ENCODE measurements at places on chromosomes 3 and 15.

DNA sequence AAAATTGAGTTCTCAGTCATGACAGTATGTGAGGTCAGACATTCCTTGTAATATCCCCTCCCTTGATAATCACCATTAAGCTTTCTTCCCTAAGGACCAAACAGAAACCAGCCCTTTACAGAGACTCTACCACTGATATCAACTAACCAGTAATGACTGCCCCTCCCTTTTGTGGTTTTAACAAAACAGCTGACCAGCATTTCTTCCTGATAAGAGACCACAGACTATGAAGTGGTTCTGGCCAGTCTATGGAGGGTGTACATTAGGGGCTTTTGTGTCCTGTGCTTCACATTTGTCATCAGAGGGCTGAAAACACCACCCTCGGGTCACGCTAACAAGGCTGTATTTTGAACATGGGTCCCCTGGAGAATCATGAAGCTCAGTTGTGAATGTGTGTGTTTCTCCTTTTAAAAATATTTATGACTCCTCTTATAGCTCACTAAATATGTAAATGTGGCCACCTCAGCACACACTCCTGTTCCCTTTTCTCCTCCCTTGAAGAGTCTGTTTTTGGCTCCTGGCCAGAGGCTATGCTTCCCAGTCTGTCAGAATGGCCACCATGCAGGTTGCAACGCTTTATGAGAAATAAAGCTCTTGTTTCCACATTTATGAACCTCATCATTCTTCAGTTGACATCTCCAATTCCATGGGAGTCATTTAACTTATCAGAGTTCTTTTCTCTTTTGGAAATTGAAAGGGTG, 239.3 kb downstream of the CPNE4 start:
- DNase-seq: no peak

- DNase-seq: no peak
Measured at GRCh38 chr15:57306944-57307411, 69.3 kb upstream of the CGNL1 start.

DNA sequence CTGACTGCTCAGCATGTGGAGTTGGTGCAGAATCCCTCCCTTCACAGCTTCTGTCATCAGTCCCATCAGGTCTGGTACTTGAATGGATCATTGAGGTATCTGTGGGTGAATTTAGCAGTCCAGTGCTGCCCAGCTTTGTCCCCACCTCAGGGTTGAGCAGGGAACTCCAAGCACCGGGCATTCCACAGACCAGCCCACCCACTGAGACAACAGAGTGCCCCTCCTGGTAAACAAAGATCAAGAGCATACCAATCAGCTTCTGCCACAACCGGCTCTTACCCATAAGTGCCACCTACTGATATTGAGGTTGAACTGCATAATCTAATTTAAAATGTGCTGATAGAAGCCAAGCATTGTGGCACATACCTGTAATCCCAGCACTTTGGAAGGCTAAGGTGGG, 57.1 kb upstream of the FXR1 start:
- no peak for DNase-seq

DNA sequence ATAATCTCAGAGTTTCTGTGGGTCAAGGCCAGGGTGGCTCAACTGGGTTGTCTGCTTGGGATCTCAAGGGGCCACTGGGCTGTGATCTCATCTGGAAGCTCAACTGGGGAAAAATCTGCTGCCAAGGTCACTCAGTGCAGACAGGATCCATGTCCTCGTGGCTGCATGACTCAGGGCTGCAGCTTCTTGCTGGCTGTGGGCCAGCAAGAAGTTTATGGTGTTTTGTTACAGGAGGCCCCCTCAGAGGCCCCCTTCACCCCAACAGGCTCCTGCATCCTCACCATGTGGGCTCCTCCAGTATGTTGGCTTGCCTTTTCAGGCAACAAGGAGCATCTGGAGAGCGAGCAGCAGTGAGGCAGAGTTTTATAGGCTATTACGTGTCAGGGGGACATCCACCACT, 14.6 kb downstream of the OCA2 start:
- DNase-seq: no peak

- no peak for DNase-seq
Measured at GRCh38 chr3:56076746-56077145, 391.5 kb downstream of the ERC2 start.

DNA sequence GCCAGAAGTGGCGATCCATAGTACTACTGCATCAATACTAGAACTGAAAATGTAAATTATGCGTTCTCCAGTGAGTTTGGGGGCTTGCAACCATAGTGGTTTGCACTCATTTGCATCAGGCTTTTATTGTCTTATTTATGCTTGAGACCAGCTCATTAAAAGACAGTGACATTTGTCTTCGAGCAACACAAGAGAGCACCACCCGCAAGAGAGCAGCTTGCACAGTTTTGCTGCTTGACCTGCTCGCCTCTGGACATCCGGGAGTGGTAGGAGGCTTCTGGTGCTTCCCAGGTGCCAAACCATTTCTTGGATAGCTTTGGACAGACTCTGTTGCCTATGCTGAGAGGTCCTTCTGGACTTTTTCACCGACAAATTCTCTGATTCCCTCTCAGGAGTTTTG, 294.6 kb downstream of the MEX3B start:
- DNase-seq: no peak

GRCh38 chr3:98199020-98199419, 32.5 kb downstream of the OR5H15 start:
- DNase-seq: no peak

- no peak for DNase-seq
Measured at GRCh38 chr3:46734773-46735172, 17.1 kb upstream of the PRSS50 start.

DNA sequence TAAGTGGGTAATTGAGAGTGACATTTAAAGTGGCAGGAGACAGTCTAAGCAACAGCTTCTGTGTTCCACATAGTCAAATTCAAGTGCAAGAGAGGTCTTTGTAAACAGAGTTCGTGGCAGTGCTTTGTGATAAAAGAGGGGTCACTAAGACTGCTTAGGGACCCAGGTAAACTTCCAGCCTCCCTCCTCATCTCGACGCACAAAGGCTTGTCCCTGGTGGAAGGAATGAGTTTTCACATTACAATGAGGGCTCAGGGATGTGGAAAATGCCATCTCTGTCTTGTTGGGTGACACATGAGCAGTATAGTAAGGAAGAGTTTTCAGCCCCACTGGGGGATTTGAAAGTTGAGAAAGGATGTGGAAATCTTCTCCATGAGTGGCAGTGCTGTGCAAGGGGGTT, 7.3 kb downstream of the GMNC start:
- no peak for DNase-seq

DNA sequence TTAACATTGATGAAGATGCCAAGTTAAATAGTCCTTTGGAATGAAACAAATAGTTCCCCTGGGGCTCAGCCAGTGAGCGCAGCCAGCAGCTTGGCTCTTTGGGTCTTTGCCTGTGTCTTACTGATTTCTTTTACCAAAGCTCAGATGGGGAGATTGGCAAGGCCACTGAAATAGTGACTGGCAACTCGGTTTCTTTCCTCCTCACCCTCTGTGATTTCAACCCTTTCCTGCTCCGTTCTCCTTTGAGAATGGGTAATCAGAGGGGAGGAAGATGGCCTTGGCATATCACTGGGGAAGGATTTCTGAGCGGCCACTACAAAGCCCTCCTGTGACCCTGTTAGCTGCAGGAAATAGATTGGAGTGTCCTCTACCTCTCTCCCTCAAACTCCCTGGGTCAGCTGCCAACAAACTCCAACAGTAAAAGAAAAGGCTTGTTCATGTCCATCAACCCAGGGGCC, 337.1 kb upstream of the LRRFIP2 start:
- no peak for DNase-seq

- DNase-seq: no peak
Measured at GRCh38 chr3:152472672-152472954, 203.9 kb downstream of the MBNL1 start.

DNA sequence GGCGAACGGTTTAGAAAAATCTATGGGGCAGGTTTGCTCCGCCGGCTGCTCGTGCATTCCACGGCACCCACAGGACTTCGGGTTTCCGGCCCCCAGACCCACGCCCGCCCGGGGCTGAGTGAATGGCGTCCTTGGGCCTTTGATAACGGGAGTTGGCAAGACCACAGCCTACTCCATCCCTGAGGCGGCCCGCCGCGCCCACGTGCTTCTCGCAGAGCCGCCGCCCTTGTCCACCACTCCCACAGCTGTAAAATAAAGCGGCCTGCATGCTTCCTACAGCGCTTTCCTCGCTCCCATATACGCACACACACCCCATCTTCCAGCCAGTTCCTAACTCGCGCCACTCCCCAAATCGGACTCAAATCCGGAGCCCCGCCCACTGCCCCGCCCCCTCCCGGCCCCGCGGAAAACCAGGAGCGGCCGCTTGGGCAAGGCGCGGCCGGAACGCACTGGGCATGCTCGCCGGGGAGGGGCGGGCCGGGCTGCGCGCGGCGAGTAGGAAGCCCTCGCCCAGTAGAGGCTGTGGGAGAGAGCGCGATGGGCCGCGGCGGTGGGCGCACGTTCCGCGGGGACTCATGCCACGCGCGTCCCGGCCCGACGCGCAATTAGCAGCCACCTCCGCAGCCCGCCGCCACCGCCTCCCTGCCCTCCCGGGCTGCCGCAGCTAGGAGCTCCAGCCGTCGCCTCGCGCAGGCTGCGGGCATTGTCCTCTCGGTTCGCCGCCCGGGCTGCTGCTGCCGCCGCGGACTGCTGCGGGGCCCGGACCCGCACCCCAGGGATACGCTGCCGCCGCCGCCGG, at the start of gene RAP2B:
TSS of gene RAP2B (plus strand) at position 513 of the 799 bp plus-strand sequence. CDS start 468 bp downstream, outside the sequence.
- peak; percentile 94 for DNase-seq

DNA sequence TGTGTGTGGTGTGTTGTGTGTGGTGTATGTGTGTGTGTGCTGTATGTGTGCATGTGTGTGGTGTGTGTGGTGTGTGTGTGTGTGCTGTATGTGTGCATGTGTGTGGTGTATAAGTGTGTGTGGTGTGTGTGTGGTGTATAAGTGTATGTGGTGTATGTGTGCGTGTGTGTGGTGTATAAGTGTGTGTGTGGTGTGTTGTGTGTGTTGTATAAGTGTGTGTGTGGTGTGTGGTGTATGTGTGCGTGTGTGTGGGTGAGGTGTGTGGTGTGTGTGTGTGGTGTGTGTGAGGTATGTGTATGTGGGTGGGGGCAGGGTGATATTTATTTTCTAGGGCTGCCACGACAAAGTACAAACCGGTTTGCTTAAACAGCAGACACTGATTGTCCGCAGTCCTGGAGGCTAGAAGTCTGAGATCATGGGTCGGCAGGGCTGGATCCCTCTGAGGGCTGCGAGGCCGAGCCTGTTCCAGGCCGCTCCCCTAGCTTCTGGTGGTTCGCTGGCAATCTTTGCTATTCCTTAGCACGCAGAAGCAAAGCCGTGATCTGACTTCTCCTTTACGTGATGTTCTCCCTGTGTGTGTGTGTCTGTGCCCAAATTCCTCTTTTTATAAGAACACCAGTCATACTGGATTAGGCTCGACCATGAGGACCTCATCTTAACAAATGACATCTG, 160.2 kb downstream of the XXYLT1 start:
- DNase-seq: no peak

- no peak for DNase-seq
Measured at GRCh38 chr3:157692468-157692867, 189.3 kb upstream of the VEPH1 start.

DNA sequence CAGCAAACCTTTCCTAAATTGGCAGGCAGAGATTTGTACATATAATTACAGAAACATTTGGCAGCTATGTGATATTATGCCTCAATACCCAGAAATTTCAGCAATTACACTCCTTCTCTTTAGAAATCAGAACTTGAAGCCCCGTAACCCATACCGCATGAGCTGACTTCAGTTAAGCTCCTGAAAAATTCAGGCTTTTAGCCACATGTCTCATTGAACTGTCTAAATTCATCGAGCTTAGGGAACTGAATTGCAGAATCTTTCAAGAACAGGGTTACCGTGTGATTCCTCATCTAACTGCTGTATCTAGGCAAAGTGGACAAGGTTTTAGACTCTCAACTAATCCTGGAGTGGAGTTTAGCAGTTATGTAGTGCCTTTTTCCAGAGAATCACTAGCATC, 333.0 kb downstream of the EPHA3 start:
- no peak for DNase-seq

DNA sequence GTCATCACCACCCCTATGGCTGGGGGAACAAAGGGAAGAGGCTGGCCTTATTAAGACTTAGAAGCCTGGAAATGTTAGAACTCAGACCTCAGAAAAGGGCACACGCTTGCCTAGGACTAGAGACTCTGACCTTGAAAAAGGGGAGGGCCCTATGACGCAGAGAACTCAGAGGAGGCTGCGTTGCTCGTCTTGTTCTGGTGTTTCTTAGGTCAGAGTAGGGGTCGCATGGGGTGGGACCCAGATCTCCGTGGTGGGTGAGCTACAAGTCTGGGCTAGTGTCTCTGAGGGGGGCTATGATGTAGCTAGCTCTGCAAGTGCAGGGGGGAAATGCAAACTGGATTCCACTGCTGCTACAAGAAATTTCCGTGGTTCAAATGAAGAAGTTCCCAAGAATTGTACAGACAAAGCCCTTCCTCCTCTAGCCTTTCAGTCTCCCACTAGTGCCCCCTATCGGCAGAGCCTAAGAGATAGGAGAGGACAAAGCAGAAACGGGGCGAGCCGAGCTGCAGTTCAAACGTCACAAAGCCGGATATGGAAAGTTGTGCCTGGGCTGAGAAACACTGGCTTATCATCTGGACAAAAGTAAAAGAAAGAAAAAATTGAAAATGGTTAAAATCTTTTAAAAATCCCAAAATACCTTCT, 392.9 kb upstream of the ROBO2 start:
- DNase-seq: no peak

DNA sequence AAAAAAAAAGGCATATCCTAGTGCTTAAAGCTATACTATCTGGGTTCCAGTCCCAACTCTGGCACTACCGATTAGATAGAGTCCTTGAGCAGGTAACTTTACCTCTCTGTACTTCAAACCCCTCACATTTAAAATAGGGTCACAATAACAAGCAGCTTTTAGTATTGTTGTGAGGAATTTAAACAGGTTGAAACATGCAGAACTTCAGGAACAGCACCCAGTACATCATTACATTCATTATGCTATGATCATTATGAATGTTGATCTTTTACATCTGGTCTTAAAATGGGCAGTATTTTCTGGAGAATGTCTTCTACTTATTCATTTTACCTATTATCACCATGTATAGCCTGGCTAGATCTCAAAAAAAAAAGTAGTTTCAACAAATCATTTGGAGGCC, 176.1 kb upstream of the CCDC54 start:
- DNase-seq: no peak

DNA sequence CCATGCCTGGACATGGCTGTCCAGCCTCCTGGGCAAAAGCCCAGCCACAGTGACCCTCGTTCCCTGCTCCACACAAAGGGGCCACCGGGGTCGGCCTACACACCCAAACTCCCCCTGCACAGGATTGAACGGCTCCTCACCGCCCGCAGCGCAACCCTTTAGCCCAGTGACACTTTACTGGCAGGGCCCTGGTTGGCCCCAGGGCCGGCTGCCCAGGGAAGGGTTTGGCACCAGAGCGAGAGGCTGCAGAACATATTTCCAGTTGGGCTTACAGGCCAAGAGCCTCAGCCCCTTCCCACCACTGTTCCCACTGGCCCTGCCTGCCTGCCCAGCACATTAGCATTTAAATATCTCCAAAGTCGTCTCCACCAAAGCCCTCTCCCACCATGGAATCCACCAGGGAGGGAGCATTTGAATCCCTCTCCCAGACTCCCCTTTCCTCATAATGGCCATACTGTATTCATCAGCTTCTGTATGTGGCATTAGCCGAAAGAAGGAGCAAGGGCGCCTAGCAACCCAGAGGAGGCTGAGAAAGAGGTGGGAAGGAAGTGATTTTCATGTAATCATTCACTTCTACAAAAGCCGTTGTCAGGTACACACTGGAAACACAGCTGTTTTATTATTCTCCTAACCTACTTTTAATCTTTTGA, 85.4 kb downstream of the SLC6A11 start:
- DNase-seq: no peak
